Stimulated activated CD8-positive, alpha-beta memory T cell treated with anti-CD3 and anti-CD28 coated beads, Interleukin-4, amount 100 ng/mL, for 48 hours (primary cell): ENCODE measurements at places on chromosomes 6 and 20.

DNA sequence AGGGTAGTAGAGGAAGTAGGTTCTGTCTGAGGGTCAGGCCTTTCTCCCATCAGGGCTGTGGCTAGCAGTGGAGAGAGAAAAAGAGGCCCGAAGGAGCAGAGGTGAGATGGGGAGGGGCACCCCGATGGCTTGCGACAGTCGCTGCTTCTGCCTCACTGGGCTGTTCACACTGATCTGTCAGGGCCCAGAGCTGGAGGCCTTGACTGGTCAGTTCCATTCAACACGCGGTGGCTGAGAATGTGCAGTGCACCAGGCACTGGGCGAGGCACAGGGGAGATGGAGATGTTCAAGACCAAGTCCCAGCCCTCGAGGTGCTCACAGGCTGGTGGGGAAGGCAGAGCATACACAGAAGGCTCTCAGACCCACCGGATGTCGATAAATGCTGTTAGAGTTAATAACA lies 21.4 kb downstream of the SLC12A5 start:
- DNase-seq, result no peak

- DNase-seq, result no peak
These were observed 16.1 kb upstream of the HMGN3 start for GRCh38 chr6:79250559-79250958.

DNA sequence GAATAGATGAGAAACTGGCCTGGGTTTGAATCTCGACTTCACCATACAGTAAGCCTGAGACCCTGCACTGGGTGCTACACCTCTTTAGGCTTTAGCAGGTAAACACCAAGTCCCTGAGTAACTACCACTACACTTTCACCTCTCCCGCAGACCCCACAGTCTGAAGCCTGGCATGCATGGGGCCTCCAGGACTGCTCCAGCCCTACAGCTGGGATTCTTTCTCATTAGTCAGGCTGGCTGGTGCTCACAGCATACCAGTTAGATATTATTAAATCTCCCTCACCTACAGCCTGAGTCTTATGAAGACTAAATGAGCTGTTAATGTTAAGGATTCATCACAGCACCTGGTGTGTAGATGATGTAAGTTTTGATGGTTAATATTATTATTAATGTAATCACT lies 388.7 kb downstream of the ARHGAP18 start:
- DNase-seq, result no peak

DNA sequence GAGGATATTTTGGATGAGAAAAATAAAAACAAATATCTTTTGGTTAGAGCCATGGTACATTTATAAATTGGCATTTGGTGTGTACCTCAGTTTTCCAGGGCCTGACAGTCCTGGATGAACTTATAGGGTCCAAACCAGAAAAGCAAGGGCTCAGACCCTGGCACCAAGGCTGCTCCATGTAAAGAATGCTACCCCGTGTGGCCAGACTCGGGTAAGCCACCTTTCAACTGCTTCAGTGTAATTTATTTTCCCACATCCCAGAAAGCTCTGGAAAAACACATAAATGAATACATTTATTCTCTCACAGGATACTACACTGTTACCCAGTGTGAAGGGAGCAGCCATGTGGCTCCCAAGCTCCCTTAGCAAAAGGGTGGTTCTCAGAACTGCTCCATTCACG lies 13.8 kb downstream of the MRPL14 start:
- no peak for DNase-seq

GRCh38 chr20:61571221-61571620 lies 319.2 kb downstream of the CDH4 start:
- DNase-seq, result no peak
